Effector memory CD4-positive, alpha-beta T cell (primary cell): ENCODE measurements at places on chromosomes 16 and 17.

DNA sequence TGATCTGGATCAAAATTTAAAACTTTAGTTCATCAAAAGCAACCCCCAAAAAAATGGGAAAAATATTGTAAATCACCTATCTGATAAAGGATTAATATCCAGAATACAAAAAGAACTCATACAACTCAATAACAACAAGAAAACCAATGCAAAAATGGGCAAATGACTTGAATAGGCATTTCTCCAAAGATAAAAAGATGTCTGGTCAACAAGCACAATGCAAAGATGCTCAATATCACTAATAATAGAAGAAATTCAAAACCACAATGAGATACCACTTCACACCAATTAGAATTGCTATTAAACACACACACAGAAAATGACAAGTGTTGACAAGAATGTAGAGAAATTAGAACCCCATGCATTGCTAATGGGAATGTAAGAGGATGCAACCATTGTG, 40.4 kb downstream of the UBE2G1 start:
- DNase-seq, result no peak

GRCh38 chr17:80008383-80008840, 27.3 kb downstream of the TBC1D16 start:
- DNase-seq, result peak; percentile 49

GRCh38 chr16:72278301-72278700, 106.3 kb upstream of the PMFBP1 start:
- no peak for DNase-seq

DNA sequence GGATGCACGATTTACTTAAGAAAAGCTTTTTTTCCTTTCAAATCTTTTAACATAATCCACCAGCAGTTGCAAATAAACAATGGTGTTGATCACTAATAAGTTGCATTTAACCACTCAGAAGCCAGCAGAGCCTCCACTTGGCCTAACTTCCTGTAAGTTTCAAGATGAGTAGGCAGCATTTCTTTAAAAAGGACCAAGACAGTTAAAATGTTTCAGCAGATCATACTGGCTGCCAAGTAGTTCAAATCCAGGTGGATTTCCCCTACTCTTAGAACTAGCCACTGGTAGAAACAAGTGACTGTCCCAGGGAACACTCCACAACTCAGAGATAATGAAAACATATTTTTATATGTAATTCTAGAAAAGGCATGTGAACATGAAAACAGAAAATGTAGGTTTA, 17.0 kb upstream of the RFFL start:
- DNase-seq, result no peak

DNA sequence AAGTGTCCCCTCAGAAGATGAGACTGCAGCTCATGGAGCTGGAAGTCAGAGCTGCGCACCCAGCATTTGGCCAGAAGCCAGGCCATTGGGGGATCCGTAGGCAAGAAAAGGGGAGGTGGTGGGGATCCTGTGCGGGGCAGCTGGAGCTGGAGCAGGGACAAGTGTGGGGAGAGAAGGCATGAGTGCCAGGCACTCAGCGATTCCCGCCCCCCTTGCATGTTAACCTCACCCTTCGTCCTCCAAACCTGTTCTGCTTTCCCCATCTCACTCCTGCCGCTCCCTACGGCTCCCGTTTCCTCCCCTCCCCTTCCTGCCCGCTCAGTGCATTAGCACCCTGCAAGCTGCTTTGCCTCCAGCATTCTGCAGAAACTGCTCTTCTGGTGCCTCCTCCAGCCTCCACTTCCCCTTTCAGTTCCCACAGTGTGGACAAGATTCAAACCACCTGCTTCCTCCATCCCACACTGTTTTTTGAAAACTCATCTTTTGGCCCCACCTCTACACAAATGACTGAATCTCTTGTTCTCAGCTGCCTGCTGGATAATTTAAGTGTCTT, 5.6 kb downstream of the ALOX15 start:
- no peak for DNase-seq

DNA sequence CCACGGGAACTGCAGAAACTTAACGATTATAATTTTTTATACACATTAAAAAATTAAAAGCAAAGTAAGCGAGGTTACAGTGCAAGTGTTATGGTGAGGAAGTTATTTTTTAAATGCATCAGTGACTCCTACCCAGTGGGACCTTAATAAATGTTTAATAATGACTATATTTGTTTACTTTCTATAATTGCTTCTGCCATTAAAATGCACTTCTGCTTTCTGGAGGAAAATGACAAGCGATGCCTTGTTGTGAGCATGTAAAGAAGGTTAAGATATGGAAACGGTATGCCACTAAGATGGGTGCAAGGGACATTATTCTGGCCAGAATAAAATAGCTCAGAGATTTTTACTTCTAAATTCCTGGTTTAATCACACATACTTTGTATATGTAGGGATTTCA, 252.1 kb downstream of the CDH11 start:
- DNase-seq, result no peak

- DNase-seq, result no peak
Observed at GRCh38 chr16:89104930-89105571, 11.4 kb downstream of the ACSF3 start.

- no peak for DNase-seq
Observed at GRCh38 chr17:8691931-8692330, 52.7 kb downstream of the CCDC42 start.

DNA sequence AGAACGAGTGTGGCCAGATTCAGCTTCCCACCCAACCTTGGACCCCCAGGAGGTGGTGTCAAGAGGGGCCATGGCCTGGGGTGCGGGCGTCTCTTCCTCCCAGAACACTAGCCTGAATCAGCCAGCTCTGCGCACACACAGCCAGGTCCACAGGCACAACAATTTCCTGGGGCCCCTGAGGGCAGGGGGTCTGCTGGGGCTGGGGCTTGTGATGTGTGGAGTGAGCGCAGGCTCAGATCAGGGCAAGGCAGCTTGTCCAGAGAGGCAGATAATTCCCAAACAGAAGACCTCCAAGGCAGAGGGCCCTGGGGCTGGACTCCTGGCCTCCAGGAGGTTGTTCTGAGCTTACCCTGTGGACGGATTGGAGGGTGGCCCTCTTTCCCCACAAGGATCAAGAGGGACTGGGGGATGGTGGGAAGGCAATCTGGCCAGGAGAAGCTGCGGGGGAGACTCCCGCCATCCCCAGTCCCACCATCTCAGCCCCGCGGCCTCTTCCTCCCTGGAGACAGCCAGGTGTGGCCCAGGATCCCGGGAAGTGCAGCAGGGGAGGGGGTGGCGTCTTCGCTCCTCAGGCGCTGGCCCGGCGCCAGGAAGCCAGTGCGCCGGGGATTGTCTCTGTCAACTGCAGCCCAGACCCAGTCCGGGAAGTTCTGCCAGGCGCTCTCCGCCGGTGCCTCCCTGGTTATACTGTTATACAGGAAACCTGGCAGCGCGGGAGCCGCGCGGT, 52.0 kb upstream of the AMZ2 start:
- DNase-seq, result no peak

DNA sequence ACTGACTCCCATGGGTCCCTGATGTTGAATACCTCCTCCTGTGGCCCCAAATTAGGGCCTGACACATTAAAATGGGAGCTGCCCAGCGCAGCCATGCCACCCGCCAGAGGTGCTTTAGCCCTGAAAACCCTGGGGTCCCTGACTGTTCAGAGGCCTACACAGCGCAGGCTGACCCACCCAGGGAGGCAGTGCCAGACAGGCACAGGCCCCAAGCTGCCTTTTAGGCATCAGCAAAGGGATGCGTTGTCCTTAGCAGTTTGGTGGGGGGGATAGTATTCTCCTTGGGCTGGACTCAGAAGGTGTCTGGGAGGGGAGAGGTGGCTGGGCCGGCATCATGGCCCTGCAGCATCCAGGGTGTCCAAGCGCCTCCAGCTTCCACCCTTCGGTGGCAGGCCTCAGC, 1.4 kb downstream of the RAPGEFL1 start:
- no peak for DNase-seq

DNA sequence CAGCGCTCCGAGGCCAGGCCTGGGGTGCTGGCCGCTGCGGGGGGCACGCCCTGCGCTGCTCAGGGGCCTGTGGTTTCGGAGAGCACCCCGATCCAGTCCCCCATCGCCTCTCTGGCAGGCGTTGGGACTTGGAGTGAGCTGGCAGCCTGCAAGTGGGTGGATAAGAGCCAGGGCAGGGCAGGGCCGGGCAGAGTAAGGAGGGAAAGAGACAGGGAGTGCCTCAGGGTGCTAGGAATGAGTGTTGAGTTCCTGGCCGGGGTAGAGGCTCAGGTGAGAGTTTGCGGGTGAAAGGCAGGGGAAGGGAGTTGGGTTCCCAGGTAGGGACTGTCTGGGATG, 1.3 kb downstream of the CDH13 start:
- no peak for DNase-seq

- DNase-seq, result no peak
Observed at GRCh38 chr17:45298546-45299285, 18.1 kb downstream of the MAP3K14 start.

DNA sequence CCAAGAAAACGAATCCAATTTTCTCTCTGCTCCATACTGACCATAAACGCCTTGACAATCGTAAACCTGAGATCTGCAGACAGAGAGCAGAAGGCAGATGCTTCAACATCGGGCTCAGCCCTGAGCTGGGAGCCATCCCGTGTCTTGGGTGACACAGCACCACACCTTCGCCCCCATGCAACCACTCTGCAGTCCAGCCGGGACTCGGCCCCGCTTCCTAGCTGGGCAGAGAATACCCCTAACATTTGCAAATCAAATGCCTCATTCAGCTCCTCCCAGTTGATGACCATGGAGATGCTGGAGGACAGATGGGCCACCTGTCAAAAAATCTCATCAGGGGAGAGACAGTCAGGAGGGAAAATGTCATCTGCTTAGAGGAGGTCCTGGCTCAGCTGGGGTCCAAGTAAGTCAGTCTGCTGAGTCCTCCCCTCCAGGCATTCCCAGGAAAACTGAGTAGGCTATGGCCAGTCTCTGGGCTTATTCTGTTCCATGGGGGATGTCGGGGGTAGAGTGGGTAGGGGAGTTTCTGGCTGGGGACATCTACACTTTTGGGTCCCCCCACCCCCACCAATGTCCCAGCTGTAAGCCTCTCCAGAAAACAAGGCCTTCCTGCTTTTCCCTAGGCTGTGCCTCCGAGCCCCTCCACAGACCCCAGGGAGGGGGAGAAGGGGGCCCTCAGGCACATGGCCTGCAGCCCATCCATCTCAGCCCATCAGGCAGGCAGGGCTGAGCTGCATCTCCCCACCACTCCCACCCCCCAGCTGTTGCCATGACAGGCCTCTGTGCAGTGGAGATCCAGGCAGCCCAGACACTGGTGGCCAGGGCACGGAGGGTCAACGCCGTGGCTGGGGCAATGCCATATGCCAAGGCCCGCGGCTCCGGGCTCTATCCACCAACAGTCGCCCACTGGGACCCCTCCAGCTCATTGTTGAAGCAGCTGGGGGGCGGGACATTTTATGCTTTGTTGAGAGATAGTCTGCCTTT, 158.6 kb downstream of the AXIN2 start:
- no peak for DNase-seq

GRCh38 chr16:25614716-25615265, 77.0 kb upstream of the HS3ST4 start:
- DNase-seq, result no peak

GRCh38 chr16:65698791-65699321, 577.0 kb upstream of the CDH11 start:
- no peak for DNase-seq

- no peak for DNase-seq
Observed at GRCh38 chr17:56486732-56487131, 106.8 kb upstream of the NOG start.

DNA sequence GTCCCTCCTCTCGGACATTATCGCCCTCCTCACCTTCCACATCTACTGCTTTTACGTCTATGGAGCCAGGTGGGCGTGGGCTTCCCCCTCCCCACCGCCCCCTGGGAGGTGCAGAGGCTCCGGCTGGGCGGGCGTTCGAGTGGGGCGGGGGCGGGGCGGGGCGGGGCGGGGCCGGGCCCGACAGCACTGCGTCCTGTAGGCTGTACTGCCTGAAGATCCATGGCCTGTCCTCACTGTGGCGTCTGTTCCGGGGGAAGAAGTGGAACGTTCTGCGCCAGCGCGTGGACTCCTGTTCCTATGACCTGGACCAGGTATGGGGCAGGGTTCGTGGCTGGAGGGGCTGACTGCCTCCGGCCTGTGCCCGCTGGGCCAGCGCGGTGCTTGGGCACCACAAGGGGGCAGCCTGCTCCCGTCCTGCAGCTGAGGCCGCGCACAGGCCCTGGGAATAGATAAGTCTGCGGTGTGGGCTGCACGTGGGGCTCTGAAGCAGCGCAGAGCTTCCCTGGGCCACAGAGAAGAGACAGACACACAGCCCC, 9.2 kb downstream of the PIGQ start:
- peak; percentile 41 for DNase-seq

- no peak for DNase-seq
Observed at GRCh38 chr17:28334666-28335200, 539 bp downstream of the IFT20 start.

- no peak for DNase-seq
Observed at GRCh38 chr17:37726891-37727675, 17.8 kb downstream of the HNF1B start.

DNA sequence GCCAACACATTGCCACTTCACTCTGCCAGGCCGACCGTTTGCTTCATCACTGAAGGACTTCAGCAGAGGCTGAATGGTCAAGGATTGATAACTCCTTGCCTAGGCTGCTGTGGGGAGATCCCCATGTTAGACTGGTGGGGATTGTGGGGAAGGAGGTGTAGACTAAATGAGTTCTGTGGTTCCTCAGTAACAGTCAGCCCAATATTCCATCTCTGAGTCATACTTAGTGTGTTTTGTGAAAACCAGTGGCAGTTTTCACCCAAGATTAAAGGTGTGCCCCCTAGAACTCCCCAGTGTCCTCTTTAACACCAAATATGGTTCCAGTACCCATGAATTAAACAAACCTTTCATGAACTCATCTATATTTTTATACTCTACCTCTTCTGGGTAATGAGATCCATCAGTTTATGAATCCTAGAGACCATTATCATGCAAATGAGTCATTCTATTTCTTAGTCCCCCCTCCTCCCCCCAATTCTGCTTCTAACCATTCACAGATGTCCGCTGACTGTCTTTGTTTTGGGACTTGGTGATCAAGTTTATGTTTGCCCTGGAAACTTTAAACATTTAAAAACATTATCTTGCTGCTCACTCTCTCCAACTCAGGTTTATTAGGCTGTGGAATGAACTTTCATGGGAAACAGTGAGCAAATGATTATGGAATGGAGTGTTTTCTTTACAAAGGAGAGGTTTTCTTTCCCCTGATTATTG, 66.8 kb upstream of the GAS7 start:
- DNase-seq, result no peak

DNA sequence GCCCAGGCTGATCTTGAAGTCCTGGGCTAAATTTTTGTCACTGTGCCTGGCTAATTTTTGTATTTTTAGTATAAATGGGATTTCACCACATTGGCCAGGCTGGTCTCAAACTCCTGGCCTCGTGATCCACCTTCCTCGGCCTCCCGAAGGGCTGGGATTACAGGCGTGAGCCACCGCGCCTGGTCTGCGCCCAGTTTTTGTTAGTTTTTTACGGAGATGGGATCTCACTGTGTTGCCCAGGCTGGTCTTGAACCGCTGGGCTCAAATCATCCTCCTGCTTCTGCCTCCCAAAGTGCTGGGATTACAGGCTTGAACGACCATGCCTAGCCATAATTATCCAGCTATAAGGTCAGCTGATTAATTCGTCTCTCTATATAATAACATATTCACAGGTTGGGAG, 2.7 kb upstream of the CEMP1 start:
- DNase-seq, result no peak
